ENCODE measurements at places on chromosomes 7 and 10.

- peak; percentile 88 for DNase-seq
Observed at GRCh38 chr7:40232242-40232893, 97.6 kb downstream of the SUGCT start.

DNA sequence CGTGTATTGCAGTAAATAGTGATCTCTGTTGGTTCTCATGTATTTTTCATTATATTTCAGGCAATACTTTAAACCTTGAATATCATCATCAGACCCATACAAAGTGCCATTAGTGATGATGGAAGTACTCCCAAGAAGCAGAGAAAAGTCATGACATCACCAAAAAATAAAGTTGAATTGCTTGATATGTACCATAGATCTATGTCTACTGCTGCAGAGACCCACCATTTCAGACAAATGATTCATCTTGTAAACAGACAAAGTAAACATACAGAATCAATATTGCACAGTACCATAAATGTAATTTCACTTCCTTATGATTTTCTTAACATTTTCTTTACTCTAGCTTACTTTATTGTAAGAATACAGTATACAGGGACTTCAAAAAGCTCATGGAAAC, 347.8 kb downstream of the IPMK start:
- no peak for DNase-seq

GRCh38 chr7:103025341-103025740, 49.3 kb downstream of the FBXL13 start:
- DNase-seq: peak; percentile 78

GRCh38 chr7:107446531-107446930, 23.3 kb upstream of the GPR22 start:
- DNase-seq: no peak

DNA sequence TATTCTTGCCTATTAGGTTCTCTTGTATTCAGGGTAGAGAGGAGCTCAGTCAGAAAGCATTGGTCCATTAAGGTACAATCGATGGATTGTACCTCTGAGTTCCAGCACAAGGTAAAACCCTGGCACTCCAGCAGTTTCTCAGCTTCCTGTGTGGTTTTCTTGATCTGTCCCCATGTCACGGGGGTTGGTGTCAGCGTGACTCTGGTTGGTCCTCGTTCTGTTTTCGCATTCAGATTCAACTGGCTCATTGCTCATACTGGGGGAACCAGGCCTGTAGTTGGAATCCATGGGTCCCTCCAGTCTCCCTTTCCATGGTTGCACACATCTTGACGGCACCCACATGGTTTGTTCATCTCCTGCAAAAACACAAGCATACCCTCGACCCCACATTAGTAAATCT, 32.7 kb upstream of the RASGEF1A start:
- DNase-seq: no peak

- no peak for DNase-seq
Observed at GRCh38 chr7:553636-554111, 34.0 kb upstream of the PDGFA start.

DNA sequence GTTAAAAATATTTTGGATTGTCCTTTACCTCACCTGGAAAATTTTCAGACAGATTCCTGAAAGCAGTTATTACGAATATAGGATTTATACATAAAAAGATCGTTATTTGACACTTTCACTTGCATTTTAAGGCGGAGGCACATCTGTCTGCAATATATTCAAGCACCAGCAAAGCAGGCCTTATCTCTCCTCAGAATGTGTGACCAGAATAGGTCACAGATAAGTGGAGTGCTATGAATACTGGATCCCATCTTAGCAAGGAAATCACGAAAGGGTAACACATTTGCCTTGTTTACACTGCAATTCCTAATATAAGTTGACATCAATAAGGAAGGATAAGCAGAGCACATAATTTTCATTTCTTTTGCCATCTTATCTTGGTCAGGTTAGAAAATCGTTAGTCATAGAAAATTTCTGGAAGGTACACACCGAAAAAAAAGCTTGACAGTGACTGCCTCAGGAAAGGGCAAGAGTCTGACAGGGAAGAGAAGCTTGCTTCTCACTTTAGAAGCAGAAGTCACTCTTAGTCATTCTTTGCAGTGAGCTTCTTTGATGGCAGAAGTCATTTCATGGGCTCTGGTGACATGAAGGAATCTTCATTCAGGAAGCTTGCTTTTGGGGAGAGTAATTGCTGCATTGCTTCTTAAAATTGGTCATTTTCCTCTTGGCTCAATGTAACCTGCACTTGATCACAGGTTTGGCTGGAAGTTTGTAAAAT, 98.1 kb upstream of the STK17A start:
- no peak for DNase-seq

DNA sequence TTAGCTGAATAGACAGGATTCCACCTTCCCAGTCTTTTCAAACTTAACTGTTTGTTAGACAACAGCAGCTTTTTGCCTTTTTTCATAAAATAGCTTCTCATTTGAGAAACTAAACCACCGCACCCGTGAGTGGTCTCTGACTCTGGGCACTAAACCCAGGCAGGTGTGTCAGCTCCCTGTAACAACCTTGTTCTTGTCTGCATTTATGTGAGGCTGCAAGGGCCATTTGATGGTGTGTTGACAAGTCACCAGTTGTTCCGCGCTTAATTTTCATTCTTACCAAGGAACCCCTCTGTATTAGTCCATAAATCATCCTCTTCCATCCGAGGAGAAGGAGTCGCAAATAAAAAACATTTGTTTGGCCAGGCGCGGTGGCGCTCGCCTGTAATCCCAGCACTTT, 1.5 kb downstream of the STOX1 start:
- no peak for DNase-seq

- DNase-seq: no peak
Observed at GRCh38 chr10:56487746-56488145, 126.7 kb upstream of the ZWINT start.
